ENCODE measurements at places on chromosomes 2 and 18. TPM values are rescaled to one million over a fixed set of nuclear protein-coding genes. Genes with fewer than 3 reads are reported as not detected.

The PROKR1 gene
- not detected for polyA plus RNA-seq

The SLC9A4 gene
- polyA plus RNA-seq = not detected

The FASTKD2 gene
- 18.6 TPM for polyA plus RNA-seq

The VIT gene
- not detected for polyA plus RNA-seq

The GREB1L gene
- not detected for polyA plus RNA-seq

The NXPH2 gene
- not detected for polyA plus RNA-seq

DNA sequence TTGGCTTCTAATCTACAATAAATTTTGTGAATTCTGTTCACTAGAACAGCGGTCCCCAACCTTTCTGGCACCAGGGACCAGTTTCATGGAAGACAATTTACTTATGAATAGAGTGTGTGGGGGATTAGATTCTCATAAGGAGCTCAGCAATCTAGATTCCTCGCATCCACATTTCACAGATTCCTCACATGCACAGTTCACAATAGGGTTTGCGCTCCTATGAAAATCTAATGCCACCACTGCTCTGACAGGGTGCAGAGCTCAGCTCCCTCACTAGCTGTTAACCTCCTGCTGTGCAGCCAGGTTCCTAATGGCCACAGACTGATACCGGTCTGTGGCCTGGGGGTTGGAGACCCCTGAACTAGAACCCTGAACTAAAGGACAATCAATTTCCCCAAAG is 1568.6 kb upstream of the NXPH2 start:
- DNase-seq = no peak

DNA sequence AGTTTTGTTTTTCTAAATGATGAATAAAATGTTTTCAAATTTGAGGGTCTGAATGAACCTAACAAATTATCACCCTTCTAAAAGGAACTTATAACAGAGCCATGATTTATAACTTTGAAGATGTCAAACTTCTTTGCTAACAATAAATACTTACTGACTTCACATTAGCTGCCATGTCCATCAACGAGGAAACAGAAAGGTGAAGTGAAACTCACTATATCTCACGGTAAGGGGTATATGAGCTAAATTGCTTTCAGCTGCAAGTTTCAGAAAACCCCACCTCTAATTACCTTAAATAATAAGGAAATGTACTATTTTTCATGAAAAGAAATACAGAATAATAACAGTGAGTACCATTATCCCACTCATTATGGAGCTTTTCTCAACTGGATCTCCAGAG is 350.8 kb upstream of the NT5C1B start:
- no peak for DNase-seq

DNA sequence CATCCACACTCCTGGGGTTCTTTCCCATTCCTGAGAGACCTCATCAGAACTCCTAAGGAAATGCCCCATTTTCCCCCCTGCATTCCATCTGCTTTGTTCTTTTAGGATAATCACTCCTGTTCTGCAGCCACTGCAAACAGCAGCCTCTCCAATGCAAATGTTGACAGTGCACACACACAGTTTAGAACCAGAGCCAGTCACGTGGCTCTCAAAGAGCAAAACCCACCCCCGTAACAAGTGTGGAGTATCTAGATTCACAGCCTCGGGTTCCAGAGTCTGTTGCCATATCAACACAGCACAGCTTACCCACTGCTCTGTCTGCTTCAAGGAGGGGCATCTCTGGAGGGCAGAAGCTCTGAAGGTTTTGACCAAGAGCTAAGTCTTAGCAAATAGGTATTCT is 180.0 kb downstream of the NAPG start:
- DNase-seq = no peak

- DNase-seq = no peak
Observed at GRCh38 chr2:145861940-145862339, 1342.0 kb upstream of the ZEB2 start.

DNA sequence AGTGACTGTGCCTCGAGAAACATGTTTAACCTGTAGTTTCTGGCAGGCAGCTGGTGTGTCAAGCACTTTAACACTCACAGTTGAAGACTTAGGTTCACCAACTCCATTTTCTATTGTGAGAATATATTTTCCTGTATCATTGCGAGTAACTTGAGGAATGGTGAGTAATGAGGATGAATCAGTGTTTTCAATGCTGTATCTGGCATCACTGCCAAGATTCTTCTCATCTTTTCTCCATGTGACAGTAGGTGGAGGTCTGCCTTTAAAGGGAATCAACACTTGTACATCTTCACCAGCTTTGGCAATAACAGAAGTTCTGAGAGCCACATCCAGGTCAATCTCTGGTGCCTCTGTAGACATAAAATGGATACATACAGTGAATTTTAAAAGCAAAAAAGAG is 72.8 kb downstream of the PLEKHA3 start:
- no peak for DNase-seq

- no peak for DNase-seq
Observed at GRCh38 chr2:19785447-19785846, 116.3 kb downstream of the TTC32 start.

DNA sequence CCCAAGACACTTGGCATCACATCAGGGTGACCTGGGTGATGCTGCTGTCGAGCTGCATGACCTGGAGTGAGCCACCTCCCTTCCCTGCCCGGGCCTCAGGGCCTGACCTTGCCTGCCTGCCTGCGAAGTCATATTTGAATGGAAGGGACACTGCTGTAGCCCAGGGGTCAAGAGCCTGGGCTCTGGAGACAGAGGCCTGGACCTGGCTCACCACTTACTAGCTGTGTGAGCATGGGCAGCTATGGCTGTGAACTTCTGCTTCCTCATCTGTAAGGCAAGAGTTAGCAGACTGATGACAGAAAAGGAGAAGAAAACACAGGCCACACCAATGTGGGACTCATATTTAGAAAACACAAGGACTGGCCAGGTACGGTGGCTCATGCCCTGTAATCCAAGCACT is 118.7 kb downstream of the ZFP36L2 start:
- DNase-seq = no peak

DNA sequence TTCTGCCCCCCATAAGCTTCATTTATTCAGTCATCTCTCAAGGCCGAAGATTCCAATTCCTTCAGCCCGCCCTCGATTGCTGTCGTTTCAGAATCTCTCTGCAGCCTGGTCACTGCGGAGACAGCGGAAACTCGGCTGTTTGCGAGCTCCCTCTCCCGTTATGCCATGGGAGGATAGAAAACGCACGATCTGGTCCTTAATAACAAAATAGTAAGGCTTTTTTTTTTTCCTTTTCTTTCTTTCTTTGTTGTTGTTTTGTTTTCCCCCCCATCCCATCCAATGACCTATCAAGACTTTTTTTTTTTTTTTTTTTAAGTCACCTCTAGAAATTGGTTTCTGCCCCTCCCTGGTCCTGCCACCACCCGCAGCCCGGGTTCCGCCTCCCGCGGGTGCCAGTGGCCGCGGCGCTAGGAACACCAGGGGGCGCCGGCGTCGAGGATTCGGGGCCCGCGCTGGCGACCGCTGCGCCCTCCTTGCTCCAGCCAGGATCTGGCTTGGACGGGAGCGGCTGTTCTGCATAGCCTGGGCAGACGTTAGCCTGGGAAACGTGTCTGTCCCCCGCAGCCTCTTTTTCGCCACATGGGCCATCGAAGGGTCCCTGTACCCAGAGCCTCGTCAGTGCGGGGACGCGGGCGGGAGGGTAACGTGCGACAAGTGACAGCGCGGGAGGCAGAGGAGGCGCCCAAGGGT is 10.1 kb downstream of the CPLX4 start:
- DNase-seq = peak; percentile 51

DNA sequence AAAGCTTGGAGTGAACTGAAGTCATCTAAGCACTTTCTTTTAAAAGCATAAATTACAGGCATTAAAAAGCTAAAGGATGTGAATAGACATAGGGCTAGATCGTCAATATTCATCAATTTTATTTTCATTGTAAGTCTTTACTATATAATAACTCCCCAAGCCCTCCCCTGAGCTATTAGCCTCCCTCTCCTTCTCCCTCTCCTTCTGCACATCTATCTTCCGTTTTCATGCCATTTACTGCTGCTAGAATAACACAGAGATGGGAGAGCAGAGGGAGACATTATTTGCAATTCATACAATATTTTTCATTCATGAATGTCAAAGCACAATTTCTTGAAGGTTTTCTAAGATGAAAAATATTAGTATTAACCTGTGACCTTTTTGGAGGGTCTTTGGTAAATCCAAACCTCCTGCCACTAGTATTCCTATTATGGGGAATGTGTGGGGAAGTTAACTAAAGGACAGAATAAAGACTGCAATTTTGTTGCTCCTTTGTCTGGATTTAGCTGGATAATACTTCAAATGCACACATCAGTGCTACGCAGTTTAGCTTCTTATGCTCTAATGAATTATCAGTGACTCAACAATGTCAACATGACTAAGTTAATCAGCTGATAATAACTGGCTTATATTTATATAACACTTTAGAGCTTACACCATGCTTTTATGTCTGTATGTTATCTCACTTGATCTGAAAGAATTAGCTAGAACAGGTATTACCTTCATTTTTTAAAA is 28.2 kb upstream of the MFF start:
- no peak for DNase-seq

Data from naive thymus-derived CD8-positive, alpha-beta T cell (primary cell).